ENCODE measurements at places on chromosomes 4 and X.

DNA sequence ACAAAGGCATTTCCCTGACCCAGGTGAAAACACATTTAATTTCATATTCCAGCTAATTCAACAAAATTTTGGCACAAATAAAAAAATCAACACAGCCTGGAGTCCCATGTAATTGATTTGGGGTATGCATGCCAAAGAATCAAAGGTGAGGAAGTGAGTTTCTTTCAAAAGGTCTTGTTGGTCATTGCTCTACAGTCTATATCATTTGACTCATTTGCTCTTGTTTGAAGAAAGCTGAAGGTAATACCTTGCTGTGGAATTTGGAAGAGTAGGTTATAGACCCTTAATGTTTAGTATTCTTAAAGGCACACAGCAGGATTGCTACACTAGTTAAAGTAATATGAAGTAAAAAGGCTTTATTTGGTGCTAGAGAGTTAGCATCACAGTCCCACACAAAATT lies 25.4 kb downstream of the COL4A6 start:
- DNase-seq = no peak

DNA sequence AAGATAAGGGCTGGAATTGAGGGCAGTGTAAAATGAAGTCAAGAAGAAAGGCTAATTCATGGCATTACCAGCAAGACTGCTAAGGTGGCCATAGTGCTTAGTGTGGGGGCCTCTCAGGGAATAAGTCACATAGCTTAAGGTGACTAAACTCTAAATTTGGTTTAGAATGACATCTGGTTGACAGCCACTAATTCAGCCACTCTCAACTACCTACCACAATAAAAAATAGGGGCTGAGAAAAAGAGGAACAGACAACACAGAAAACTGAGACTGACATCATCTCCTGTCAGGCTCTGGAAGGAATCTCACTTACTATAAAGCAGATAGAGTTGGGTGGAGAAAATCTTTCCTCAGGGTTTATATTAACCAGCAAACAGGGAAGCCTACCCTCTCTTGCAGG lies 96.9 kb downstream of the CHRDL1 start:
- no peak for DNase-seq

DNA sequence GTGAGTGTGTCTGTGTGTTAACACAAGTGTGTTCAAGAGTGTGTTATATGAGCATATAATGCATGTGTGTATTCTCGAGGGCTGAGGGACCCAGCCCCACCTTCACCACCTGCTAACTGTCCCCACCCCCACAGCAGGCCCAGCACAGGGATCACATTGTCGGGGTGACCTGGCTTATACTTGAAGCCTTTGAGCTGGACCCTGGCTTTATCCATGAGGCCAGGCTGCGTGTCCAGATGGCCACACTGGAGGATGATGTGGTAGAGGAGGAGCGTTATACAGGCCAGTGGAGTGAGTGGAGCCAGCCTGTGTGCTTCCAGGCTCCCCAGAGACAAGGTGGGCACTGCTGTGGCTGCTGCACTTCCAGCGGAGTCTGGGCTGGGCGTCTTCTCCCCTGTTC lies 7.6 kb downstream of the IL9R start:
- no peak for DNase-seq

DNA sequence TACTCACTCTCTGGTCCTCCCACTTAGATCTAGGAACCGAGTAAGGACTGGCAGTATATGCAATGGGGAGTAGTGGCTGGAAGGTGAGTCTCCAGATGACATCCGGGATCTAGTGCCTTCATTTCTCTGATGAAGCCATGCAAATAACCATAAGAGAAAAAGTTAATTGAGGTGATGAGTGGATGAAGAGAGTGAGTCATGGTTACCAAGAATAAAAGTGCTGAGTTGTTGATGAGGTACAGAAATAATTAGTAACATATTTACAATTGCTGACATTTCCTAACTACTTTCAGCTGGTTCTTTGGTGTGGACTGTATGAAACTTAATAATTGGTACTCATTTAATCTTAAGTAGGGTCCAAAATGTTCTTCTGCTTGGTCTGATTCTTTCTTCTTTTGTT lies 146.7 kb upstream of the PITX2 start:
- no peak for DNase-seq

GRCh38 chrX:153766871-153767673 lies 3.0 kb downstream of the PLXNB3 start:
- DNase-seq = peak; percentile 33

DNA sequence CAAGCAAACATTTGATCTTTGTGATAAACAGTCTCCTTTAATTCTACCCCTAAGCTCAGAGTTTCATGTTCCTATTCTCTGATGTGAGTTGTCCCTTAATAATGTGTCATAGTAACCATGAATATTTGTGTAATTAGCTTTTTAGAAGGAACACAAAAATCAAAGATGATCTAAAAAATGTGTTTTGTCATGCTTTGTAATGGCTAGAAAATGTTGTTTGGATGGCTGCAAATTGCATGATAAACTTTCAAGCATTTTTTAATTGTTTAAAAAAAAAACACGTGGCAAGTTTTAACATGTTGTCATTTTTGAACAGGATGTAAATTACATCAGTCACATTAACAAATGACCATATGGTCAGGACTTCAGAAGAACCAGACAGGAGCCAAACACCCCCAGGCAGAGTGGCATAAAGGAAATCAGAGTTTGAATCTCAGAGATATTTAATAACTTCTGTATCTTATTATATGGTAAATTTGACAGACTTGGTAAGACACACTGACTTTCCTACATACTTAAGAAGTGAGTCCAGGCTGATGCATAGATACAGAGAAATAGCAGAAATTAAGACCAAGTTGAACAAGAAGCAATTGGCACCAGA lies 223.9 kb upstream of the VEGFC start:
- DNase-seq = no peak

- no peak for DNase-seq
Measured at GRCh38 chr4:40262077-40262528, 65.3 kb downstream of the RHOH start.

DNA sequence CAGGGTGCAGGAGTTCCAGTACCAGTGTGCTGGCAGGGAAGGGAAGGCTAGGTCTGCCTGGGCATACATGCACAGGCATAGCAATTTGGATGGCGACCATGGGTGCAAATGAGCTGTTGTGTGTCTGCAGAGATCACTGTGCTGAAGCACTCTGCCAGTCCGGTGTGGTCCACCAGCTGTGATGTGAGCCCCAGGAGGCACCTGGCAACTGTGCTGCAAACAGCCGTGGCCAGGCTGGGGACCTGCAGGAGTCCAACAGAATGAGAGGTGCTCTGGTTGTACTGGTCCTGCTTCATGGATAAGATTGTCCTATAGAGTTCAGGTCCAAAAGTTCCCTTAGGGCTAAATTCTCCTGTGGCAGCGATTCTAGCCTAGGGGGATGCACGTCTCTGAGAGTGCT lies 6.1 kb downstream of the FAM47A start:
- DNase-seq = no peak

DNA sequence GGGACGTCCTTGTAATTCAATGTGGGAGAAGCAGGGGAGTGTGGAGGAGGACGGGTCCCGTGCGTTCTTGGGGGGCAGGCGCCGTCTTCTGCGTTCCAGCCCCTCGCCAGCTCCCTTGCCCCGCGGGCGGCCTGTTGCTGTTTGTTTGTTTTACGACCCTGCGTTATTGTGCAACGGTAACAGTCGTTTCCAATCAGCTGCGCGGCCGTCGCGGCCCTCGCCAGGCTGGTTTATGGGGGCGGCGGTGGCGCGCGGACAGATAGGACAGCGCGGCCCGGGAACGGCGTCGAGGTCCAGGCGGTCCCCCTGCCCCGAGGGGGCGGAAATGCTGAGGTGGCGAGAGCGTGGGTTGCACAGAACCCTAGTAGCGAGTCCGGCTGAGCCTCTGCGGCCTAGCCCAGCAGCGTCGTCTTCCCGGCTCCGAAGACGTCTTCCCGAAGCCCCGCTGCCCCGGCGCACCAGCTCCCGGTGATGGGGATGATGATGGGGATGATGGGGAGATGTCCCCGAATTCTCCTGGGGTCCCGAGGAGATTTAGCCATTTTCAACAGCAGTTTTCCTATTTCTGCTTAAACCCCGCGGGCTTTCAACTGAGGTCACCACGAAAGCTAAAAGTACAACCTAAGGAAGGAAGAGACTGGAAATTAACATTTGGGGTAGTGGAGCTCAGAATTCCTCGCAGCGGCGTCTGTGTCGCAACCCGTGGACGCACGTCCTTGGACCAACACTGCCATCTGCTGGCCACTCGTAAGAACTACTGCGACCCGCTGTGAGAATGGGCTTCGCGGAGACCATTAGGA lies 4.8 kb downstream of the PDGFRA start:
- peak; percentile 71 for DNase-seq

DNA sequence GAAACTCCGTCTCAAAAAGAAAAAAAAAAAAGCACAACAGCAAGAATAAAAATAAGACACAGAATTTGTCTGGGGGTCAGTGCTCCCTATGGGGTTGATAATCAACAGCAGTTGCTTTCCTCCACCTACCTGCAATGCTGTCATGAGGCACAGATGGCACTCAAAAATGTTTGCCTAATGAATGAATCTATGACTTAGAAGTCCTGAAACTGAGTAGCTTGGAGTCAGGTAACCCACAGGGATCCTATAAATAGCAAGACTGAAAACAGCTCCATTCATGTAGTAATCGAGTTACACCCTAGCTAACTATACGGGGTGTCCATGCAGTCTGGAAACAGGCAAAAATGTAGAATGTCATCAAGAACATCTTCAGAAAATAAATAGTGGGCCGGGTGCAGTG lies 19.8 kb upstream of the DDX3X start:
- DNase-seq = no peak

DNA sequence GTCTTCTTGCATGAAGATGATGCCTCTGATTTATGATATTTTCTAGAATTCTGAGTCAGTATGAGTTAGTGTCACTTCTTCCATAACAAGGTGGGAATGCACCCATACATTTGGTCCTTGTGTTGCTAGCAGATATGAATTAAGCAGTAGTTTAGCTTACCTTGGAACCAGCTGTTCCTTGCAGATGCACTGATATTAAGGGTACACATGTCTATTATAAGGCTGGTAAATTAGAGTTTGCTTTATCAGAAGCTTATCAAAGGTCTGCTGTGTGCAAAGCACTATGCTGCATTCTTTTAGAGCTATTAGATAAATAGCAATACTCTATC lies 36.5 kb downstream of the AFF1 start:
- no peak for DNase-seq

DNA sequence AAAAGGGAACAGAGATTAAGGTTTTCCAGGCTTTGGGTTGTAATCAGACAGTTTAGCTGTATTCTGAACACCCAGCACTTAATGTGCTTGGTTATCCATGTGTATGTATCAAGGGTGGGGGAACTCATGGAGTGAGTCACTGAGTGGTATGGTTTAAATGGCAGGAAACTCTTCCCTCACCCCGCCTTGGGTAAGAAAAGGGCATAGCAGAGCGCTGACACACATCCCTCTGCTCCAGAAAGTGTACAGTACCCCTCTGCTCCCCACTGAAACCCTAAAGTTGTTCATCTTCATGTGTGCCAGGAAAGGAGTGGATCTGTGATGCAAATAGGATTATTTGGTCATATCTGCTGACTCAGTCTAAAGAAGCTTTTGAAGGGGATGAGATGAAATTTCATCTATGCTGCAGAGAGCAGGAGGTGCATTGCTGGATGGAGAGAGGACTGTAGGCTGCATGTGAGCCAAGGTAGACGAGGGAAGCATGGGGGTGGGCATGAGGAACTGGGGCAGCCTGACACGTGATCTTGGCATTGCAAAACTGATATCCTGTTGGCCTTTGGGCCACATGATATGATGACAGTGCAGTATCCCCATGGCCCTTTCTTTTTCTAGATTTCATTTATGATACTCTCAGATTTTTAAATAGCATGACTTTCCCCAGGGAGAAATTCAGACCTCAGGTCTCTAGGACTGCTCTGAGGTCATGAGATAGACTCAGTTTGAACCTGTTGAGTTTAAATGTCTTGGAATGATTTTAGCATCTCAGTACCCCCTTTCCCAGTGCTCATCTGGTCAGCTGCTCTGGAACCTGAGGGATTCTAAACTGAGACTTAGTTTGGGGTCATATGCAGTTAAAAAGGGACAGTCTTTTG lies 84.8 kb downstream of the TMEM164 start:
- DNase-seq = no peak

DNA sequence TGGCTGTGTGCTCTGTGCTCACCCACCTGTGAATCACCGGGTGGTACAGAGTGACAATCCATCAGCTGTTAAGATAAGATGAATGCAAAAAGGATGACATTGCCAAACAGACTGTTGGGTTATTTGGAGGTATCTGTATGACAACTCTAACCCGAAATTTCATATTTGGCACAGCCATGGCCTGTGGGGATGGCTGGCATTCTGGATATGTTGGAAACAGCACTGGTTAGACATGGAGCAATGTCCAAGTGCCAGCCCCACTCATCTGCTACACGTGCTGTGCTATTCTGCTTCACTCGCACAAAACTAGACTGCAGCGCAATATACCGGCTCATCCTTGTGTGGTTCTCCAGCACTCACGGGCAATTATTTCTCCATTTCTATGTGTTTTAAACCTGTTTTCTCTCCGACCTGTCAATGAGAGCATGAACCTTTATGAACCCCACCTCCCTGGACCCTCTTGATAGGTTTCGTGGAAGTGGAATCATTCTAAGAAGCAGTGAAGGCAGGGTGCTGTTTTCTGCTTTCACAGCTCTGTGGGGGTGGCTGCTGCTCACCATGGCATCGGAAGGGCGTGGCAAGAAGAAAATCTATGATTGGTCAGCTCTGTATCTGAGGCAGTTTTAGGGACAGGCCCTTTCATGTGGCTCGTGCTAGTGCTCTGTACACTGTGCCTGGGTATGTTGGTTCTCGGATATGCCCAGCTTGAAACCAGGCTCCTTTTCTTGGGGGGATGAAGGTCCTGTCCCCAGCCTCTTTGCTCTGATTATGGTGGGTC lies 94.9 kb downstream of the ENPP6 start:
- peak; percentile 41 for DNase-seq

DNA sequence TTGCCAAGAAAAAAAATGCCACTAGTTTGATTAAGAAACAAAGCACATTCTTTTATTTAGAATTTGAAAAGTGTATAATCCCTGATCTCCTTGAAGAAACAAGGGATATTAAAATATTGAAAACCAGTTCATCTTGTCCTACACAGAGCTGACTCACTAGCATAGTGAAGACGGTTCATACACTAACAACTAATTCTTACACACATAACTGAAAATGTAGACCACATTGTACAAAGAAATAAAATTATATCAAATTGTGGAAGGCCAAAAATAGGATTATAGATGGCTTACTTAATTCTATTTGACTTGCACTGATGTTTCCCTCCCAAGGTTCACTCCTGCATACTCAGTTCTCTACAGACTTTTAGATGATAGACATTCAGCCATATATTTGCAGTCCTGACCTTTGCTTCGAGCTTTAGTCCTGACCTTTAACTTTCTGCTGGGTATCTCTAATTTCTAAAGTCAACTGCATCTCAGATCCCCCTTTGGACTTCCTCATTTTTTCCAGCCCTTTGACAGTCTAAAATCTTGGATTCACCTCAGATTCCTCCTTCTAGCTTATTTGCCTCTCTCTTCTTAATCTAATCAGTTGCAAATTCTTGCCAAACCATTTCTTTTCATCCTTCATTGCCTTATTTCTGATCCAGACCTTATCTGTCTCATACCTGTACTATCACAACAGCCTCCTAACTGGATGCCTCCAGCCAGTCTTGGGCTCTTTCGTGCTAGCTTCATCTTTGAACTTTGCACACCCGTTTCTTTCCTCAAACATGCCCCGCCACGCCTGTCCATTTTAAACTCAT lies 4.5 kb upstream of the WWC2 start:
- no peak for DNase-seq

GRCh38 chr4:74230902-74231499 lies 73.1 kb downstream of the MTHFD2L start:
- no peak for DNase-seq
